Heart right ventricle (tissue), 16 donors: ENCODE measurements at places on chromosomes 2 and 18. TPM values are rescaled to one million over a fixed set of nuclear protein-coding genes. Genes with fewer than 3 reads are reported as not detected.

The KCTD1 gene
- 9.7 TPM for total RNA-seq

The ARHGAP28 gene
- total RNA-seq = 2.6 TPM

The AQP12A gene
- total RNA-seq = not detected

The SLC9A4 gene
- total RNA-seq = not detected

- DNase-seq = no peak
These were observed 45.5 kb upstream of the LOXHD1 start for GRCh38 chr18:46702471-46702870.

DNA sequence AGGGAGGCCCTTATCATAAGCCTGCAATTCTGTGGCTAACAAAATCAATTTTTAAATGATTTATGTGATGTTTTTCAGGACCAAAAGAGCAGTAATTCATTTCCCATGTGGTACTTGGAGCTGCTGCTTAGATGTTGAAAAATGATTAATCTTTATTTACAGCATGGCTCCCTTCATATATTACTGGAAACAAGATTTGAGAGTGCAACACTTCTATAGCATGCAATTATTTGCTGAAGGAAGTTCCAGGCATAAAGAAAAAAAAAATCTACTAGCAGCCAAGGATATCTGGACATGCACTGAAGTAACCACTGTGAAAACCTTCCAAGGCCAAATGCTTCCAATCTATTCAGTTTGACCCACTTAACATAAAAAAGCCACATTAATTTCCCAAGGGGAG lies 186.3 kb downstream of the SLC8A1 start:
- DNase-seq = no peak

- no peak for DNase-seq
These were observed 45.6 kb upstream of the SALL3 start for GRCh38 chr18:78934003-78934402.

- DNase-seq = no peak
These were observed 80.5 kb downstream of the NRXN1 start for GRCh38 chr2:50951437-50951836.

GRCh38 chr2:20214566-20215182 lies 10.3 kb downstream of the SDC1 start:
- DNase-seq = no peak

- DNase-seq = no peak
These were observed 74.8 kb downstream of the CDK15 start for GRCh38 chr2:201880993-201881611.

- DNase-seq = peak; percentile 64
These were observed 159.0 kb upstream of the HAAO start for GRCh38 chr2:42951263-42951938.

DNA sequence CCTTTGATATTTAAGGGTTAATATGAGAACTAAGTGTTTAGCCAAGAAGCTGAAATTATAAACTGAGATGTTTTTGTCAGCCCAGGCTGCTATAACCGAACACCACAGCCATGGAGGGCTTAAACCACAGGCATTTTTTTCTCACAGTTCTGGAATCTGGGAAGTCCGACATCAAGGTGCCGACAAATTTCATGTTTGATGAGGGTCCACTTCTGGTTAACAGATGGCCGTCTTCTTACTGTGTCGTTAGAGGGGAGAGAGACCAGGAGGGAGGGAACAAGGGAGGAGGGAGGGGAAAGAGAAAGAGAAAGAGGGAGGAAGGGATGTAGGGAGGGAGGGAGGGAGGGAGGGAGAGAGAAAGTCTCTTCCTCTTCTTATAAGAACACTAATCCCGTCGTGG lies 6.5 kb upstream of the CNDP2 start:
- no peak for DNase-seq

DNA sequence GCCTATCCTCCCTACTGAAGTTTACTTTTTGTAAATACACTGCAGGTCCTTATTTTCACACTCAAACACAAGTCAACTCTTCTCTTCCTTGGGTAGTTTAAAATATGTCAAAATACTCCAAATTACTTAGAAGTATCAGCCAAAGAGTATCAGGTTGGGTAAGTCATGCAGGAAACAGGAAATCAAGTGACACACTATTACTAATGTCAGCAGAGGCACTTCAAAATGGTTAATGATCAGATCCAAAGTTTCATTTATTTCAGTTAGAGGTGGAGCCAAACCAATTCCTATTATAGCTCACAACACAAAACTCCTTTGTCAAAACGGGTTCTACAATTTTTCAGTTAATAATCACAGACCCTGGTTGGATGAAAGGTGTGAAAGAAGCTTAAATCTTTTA lies 54.2 kb downstream of the DLGAP1 start:
- no peak for DNase-seq

DNA sequence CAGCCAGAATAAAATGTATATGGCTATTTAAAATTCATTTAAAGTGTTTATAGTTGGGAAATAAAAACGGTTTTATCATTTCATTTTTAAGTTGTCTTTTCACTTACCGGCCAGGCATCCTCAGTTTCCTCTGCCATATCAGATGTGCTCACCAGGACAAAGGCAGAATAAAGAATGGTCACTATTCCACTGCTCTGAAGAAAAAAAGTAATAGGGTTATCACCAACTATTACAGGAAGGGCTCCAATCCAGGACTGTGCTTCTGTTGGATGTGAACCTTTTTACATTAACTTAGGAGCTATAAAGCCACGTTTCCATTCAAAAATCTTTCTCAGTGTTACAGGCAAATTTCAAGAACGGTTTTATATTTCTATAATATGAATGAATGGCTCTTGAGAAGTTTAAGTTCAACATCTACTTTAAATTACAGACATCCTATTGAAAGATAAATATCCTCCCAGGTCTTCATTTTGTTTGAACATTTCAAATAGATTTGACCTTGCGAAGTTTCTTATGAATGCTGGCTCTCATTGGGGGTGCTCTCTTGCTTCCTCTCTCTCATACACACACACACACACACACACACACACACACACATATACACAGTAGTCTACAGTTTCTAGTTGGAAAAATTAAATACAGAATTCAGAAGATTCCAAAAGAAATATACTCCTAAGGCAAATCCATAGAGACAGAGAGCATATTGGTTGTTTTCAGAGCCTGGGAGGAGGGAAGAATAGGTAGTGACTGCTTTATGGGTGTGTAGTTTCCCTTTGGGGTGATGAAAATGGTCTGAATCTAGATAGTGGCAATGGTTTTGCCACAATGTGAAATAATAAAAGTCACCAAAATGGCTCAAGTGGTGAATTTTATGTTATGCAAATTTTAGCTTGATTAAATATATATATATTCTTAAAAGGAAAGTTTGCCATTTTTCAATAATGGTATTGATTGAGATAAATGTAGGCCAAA lies 2.9 kb upstream of the SLC40A1 start:
- no peak for DNase-seq

DNA sequence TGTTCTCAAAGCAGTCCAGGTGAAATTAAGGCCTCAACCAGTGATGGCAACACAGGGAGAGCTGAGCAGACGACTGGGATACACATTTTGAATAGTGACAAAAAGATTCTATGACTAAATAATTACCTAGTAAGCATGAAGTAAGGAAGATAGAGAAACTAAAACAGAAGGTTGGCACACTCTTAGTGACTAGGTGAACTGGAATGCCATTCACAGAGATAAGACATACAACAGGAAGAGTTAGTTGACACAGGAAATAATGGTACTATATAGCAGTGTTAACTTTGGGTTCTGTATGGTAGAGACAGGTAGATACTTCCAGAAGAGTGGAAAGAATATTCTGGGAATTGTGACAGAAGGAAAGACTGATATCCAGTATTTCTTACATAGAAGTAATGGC lies 181.8 kb upstream of the NT5C1B start:
- DNase-seq = no peak
